A673 (cell line): ENCODE measurements at places on chromosomes 6 and 20. TPM values are rescaled to one million over a fixed set of nuclear protein-coding genes. Genes with fewer than 3 reads are reported as not detected.

DNA sequence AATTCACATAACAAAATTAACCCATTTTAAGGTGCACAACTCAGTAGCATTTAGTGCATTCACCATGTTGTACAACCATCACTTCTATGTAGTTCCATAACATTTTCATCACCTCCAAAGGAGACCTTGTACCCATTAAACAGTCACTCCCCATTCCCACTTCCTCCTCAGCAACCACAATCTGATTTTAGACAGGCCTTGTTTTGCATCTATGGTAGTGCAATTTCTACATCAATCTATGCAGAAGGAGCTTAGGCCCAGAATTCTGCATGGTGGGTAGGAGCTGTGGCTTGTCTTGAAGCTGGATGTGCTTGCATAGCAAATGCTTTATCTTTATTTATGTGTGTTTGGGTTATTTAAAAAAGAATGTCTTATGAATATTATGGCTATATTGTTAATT lies 13.5 kb upstream of the HLA-DQA1 start:
- H3K4me3 ChIP-seq: no peak overlapping the region
- no peaks in the 10 kb centered on the region for H3K36me3 ChIP-seq
- H3K4me1 ChIP-seq: no peaks in the 10 kb centered on the region
- no peak overlapping the region for H3K27ac ChIP-seq
- H3K27me3 ChIP-seq: no peaks in the 10 kb centered on the region

SIRPB2 gene
- 3.1 and 4.0 TPM in 2 replicates for total RNA-seq

DNA sequence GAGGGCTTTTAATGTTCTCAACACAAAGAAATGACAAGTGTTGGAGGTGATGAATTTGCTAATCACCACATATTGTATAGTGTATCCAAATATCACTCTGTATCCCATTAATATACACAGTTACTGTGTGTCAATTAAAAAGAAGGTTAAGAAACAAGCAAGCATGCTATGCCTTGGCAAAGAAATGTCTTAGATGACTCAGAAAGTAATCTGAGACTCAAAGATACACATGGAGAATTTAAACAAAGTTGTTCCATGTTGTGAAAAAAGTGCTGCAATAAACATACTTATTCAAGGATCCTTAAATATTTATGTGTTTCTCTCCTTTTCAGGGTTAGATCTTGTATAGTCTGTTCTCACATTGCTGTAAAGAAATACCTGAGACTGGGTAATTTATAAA lies 300.9 kb downstream of the DHX35 start:
- no peak for DNase-seq
- H3K4me3 ChIP-seq: no peak overlapping the region
- H3K36me3 ChIP-seq: no peaks in the 10 kb centered on the region
- H3K27ac ChIP-seq: no peak overlapping the region
- H3K4me1 ChIP-seq: no peaks in the 10 kb centered on the region
- no peaks in the 10 kb centered on the region for H3K27me3 ChIP-seq

TXLNB gene
- total RNA-seq: not detected in 2 replicates

CLPSL2 gene
- total RNA-seq: not detected in 2 replicates

GRCh38 chr6:20833881-20834515 lies 299.7 kb downstream of the CDKAL1 start:
- H3K4me3 ChIP-seq: no peak overlapping the region
- no peaks in the 10 kb centered on the region for H3K4me1 ChIP-seq
- DNase-seq: no peak

GRCh38 chr6:61953851-61954250 lies 332.2 kb downstream of the KHDRBS2 start:
- no peak for DNase-seq
- no peak overlapping the region for H3K27ac ChIP-seq
- H3K36me3 ChIP-seq: no peaks in the 10 kb centered on the region

GRCh38 chr6:36334832-36335459 lies 1.7 kb downstream of the BNIP5 start:
- no peak for DNase-seq
- no peak overlapping the region for H3K27ac ChIP-seq

- DNase-seq: no peak
- H3K27me3 ChIP-seq: no peaks in the 10 kb centered on the region
- no peaks in the 10 kb centered on the region for H3K36me3 ChIP-seq
These were observed 71.9 kb upstream of the TOP1 start for GRCh38 chr20:40956542-40957264.

DNA sequence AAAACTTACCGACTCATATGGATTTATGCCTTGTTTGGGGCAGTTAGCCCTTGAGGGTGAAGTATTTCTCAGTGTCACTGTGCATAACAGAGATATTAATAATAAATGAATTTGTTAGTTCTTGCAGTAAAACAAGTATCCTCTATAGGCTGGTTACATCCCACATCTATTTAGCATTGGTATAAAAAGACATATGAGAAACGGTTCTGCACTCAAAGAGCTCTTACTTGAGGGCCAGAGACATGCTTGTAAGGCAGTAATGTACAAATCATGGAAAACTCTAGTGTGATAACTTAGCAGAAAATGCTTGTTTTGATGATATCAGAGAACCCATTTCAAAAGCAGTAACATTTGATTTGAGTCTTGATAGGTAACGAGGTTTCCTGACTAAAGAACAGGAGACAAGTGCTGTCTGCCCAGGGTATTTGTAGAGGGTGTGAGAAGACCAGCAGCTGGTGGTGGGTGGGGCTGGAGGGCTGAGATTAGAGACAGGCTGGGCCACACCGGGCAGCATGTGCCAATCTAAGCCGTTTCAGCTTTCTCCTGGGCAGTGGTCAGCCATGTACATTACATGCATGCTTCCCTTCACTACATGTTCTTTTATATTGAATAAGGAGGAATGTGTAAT lies 46.3 kb downstream of the TULP4 start:
- no peak overlapping the region for H3K4me3 ChIP-seq
- peak overlapping the region; percentile 18 for H3K27ac ChIP-seq
- no peaks in the 10 kb centered on the region for H3K27me3 ChIP-seq
- no peaks in the 10 kb centered on the region for H3K36me3 ChIP-seq

GPR63 gene
- 4.1 and 4.2 TPM in 2 replicates for total RNA-seq

GRCh38 chr6:41161380-41161779 lies 1.5 kb downstream of the TREM2 start:
- no peak for DNase-seq
- no peak overlapping the region for H3K27ac ChIP-seq
- H3K4me3 ChIP-seq: no peak overlapping the region
- no peaks in the 10 kb centered on the region for H3K36me3 ChIP-seq

C6orf15 gene
- total RNA-seq: not detected in 2 replicates

GRCh38 chr20:17430125-17430950 lies 100.8 kb downstream of the BFSP1 start:
- no peaks in the 10 kb centered on the region for H3K27me3 ChIP-seq
- H3K36me3 ChIP-seq: peaks cover 18% of the 10 kb centered on the region
- no peak overlapping the region for H3K4me3 ChIP-seq
- DNase-seq: no peak
- peaks cover 42% of the 10 kb centered on the region for H3K4me1 ChIP-seq

GRCh38 chr6:116513224-116513875 lies 1.9 kb downstream of the CALHM5 start:
- no peak overlapping the region for H3K4me3 ChIP-seq
- no peak for DNase-seq
- no peaks in the 10 kb centered on the region for H3K27me3 ChIP-seq
- H3K4me1 ChIP-seq: peaks cover 25% of the 10 kb centered on the region

PLA2G7 gene
- total RNA-seq: not detected in 2 replicates

GRCh38 chr6:9140172-9140571 lies 704.8 kb upstream of the SLC35B3 start:
- H3K4me3 ChIP-seq: no peak overlapping the region
- H3K36me3 ChIP-seq: no peaks in the 10 kb centered on the region
- no peak for DNase-seq
- peaks cover 48% of the 10 kb centered on the region for H3K4me1 ChIP-seq

DNA sequence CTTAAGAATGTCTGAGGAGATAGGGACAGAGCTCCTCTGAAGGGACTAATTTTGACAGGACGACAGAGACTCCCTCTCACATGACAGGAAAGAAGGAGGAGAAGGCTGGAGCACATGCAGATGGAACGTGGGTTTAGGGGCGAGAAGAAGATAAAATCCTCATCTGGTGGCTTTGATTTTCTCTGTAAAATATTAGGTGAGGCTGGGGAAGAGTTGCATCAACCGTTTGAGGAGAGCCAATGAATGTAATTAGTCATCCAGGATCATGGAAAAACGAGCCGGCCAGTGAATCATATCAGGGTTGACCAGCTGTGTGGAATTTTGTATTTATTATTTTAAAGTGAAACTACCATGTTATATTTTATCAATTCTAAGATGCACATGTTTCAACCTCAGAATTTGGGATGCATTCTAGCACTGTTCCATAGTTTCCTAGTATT lies 46.9 kb upstream of the ADGRF4 start:
- no peak for DNase-seq
- H3K4me3 ChIP-seq: no peak overlapping the region
- no peak overlapping the region for H3K27ac ChIP-seq
- H3K27me3 ChIP-seq: no peaks in the 10 kb centered on the region

- no peaks in the 10 kb centered on the region for H3K36me3 ChIP-seq
- H3K4me1 ChIP-seq: no peaks in the 10 kb centered on the region
- H3K27me3 ChIP-seq: peaks cover 25% of the 10 kb centered on the region
- DNase-seq: no peak
- H3K27ac ChIP-seq: no peak overlapping the region
These were observed 23.2 kb downstream of the GATA5 start for GRCh38 chr20:62452475-62453095.

DNA sequence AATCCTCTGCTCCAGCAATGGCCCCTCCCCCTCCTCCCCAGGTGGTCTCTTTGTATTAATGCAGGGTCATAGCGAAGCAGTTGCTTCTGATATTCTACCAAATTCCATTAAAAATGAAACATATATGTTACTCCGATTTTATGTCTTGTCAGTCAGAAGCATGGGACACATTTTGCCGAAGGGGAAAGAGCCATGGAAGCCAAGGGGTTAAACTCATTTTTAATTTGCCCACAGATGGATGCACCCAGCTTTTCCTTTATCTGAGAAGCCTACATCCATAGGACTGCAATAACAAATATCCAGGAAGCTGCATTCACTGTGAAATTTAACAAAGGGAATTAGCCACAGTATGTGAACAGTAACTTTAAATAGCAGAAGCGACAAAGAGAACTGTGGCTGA lies 688.2 kb downstream of the QKI start:
- no peak overlapping the region for H3K27ac ChIP-seq
- H3K27me3 ChIP-seq: no peaks in the 10 kb centered on the region
- peaks cover 24% of the 10 kb centered on the region for H3K4me1 ChIP-seq
- H3K36me3 ChIP-seq: no peaks in the 10 kb centered on the region

DNA sequence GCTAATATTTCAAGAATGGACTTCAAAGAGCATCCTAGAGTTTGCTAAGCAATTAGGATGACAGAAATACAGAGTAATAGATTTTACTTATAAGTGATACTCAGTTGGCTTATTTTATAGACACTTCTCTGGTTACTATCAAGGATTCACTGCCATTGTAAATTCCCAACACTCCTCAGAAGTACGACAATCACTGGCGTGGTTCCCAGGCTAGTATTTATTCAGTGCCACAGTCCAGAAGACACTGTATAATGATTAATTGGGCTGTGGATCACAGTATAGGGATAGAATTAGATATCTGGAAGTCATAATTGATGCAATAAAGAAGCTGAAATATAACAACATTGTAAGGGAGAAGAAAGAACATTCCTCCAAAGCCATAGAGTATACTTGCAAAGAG lies 15.7 kb downstream of the MANEA start:
- H3K27ac ChIP-seq: no peak overlapping the region
- no peak overlapping the region for H3K4me3 ChIP-seq
- no peaks in the 10 kb centered on the region for H3K4me1 ChIP-seq
- H3K27me3 ChIP-seq: no peaks in the 10 kb centered on the region
- no peak for DNase-seq
- H3K36me3 ChIP-seq: no peaks in the 10 kb centered on the region

GRCh38 chr20:42340368-42340767 lies 722.2 kb upstream of the CHD6 start:
- no peak for DNase-seq
- H3K4me3 ChIP-seq: no peak overlapping the region
- no peaks in the 10 kb centered on the region for H3K4me1 ChIP-seq
- H3K27me3 ChIP-seq: no peaks in the 10 kb centered on the region
- no peaks in the 10 kb centered on the region for H3K36me3 ChIP-seq

APOBEC2 gene
- not detected in 2 replicates for total RNA-seq

PCK1 gene
- not detected in 2 replicates for total RNA-seq

GRCh38 chr6:232982-233640 lies 59.2 kb upstream of the DUSP22 start:
- H3K27me3 ChIP-seq: no peaks in the 10 kb centered on the region
- no peaks in the 10 kb centered on the region for H3K4me1 ChIP-seq
- no peak overlapping the region for H3K4me3 ChIP-seq
- DNase-seq: no peak
- H3K27ac ChIP-seq: no peak overlapping the region

- no peaks in the 10 kb centered on the region for H3K36me3 ChIP-seq
- no peaks in the 10 kb centered on the region for H3K4me1 ChIP-seq
These were observed 219.0 kb downstream of the ERMARD start for GRCh38 chr6:169970306-169970988.

GRCh38 chr6:35686873-35687555 lies 1.7 kb downstream of the FKBP5 start:
- peak overlapping the region; percentile 67 for H3K4me3 ChIP-seq
- H3K27me3 ChIP-seq: no peaks in the 10 kb centered on the region
- H3K4me1 ChIP-seq: peaks cover 9% of the 10 kb centered on the region
- no peaks in the 10 kb centered on the region for H3K36me3 ChIP-seq
- no peak for DNase-seq

IMPG1 gene
- not detected in 2 replicates for total RNA-seq

DNA sequence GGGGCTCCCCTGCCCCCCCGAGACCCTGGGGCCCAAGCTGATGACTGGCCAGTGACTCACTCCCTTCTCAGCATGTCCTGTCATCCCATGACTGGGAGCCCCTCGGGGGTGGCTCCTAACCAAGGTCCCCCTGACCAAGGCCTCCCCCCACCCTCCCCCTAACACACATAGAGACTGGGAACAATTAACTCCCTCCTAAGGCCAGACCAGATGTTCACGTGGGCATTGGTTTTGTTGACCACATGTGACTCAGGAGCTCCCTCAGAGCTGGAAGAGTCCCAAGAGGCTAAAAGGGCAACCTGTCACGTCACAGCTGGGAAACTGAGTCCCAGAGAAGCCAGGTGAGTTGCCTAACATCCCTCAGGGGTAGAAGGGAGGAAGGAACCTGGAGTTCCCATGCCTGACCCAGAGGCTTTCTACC lies 10.6 kb upstream of the CCN5 start:
- no peak overlapping the region for H3K4me3 ChIP-seq
- H3K27ac ChIP-seq: no peak overlapping the region
- H3K4me1 ChIP-seq: peaks cover 12% of the 10 kb centered on the region
- H3K36me3 ChIP-seq: no peaks in the 10 kb centered on the region

LTB gene
- total RNA-seq: not detected in 2 replicates

- H3K27ac ChIP-seq: no peak overlapping the region
- H3K4me1 ChIP-seq: no peaks in the 10 kb centered on the region
- no peaks in the 10 kb centered on the region for H3K36me3 ChIP-seq
These were observed 105.4 kb downstream of the MAFB start for GRCh38 chr20:40583636-40584035.

GRCh38 chr6:101413773-101414172 lies 20.3 kb downstream of the GRIK2 start:
- H3K4me3 ChIP-seq: no peak overlapping the region
- H3K27me3 ChIP-seq: no peaks in the 10 kb centered on the region
- DNase-seq: no peak
- no peak overlapping the region for H3K27ac ChIP-seq
